Iris pigment epithelial cell (primary cell): ENCODE measurements at places on chromosomes 6 and 20.

GRCh38 chr6:165049362-165049761 lies 260.0 kb downstream of the C6orf118 start:
- DNase-seq: no peak

GRCh38 chr6:13486679-13487121 lies 700 bp downstream of the GFOD1 start:
- peak; percentile 84 for DNase-seq

DNA sequence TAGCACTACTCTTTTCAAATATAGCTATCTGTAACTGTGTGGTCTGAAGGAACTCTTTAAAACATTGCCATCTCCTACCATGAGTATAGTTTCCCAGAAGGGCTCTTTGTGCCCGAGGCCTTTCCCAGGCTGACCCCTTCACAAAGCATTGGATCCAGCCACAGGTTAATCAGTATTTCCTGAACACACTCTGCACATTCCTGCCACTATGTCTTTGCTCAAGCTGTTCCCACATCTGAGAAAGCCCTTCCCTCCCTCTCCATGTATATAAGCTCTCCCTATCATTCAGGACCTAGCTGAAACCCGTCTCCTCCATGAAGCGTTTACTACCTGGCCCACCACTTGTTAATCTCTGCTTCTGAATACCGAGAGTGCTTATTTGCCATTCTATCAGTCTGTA lies 47.8 kb upstream of the PKHD1 start:
- no peak for DNase-seq

- peak; percentile 77 for DNase-seq
These were observed 122.6 kb upstream of the MCHR2 start for GRCh38 chr6:100116411-100117194.
